CD4-positive, alpha-beta T cell treated with Interleukin-12 subunit alpha and Interleukin-12 subunit beta, for 1 hour (primary cell): ENCODE measurements at places on chromosomes 6 and 20.

GRCh38 chr6:152300517-152300916, 336.6 kb downstream of the SYNE1 start:
- DNase-seq: peak; percentile 10

DNA sequence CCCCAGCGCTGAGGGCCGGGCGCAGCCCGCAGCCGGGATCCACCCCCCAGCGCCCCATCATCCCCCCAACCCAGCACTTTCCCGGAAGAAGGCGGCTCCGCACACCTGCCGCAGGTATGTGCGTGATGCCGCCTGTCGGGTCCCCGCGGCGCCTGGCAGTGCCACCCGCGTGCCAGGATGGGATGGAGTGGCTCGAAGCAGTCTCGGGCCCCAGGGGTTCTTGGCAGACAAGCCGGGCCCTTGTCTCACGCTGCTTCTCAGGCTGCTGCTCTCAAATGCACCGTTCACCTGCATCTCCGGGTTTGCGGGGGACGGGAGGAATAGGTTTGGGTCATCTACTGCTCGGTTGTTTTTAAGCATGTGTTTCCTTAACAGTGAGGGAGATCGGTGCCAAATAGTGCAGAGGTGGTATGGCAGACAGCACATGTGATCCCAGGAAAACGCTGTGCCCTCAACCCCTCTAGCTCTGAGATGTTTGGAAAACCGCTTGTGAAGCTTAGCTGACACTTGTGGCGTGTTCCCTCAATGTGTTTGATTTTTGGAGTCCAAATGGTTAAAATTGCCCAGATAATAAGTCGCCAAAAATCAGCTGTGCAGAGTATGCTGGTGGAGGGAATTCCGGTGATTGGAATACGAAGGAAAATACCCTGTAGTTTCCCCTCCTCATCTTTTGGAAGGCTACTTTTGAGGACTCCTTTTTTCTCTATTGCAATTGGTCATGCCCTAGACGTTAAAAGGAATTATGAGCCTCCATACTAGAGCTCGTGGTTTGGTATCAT, 926 bp downstream of the MYLIP start:
- DNase-seq: no peak

- DNase-seq: no peak
Observed at GRCh38 chr6:138522611-138523010, 23.3 kb upstream of the NHSL1 start.

GRCh38 chr20:52828199-52828598, 144.0 kb upstream of the TSHZ2 start:
- no peak for DNase-seq

DNA sequence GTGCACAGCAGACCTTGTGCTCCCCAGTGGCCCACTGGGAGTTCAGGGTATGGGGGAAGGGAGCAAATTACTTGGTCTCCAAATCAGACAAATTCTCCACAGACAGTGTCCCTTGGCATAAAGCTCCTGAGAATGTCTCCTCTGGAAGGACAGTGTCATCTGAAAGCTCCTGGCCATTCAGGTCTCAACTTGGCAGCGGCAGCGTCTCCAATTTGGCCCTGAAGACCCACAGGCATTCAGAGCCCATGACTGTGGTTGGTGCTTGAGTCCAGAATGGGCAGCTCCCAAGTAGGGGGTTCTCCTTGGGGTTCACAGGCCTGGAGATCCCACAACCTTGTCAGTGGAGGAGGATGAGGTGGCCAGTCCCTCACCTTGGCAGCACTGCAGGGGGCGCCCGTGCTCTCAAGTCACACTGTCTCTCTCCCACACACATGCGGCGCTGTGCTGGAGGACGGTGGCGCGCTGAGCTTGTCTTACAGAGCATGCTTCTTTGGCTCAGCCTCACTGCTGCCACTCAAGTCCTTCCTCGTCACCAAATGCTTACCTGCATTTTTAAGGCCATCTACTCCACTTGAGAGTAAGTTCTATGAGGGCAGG, 20.7 kb downstream of the DYNLRB1 start:
- DNase-seq: peak; percentile 50

DNA sequence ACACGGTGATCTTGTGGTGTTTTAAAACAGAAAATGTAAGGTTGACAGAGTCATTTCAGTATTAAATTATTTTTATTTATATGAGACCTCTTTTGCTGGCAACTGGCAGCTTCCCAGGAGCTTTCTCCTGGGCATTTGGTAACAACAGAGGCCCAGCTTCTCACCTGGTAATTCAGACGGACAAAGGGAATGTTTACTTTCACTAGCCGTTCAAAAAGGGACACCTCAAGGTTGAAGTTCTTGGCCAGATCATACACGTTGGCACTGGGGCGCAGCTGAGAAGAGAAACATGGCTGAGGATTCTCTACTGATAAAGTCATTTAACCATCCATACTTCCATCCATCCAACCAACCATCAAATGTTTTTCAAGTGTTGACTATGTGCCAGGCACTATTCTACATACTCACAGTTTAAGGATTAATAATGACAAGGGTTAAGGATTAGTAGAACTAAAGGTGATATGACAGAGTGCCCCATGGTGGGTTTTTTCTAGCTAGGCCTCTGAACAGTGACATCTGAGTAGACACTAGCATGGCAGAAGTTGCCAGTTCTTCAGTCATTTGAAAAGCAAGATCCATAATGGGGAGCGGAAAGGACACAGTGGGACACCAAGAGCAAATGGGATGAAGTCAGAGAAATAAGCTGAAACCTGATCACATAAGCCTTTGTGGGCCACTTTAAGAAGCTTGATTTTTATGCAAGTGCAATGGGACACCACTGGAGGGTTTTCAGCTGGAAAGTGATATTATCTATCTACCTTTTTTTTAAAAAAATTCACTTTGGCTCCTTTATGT, 25.1 kb downstream of the ZNFX1 start:
- DNase-seq: no peak

DNA sequence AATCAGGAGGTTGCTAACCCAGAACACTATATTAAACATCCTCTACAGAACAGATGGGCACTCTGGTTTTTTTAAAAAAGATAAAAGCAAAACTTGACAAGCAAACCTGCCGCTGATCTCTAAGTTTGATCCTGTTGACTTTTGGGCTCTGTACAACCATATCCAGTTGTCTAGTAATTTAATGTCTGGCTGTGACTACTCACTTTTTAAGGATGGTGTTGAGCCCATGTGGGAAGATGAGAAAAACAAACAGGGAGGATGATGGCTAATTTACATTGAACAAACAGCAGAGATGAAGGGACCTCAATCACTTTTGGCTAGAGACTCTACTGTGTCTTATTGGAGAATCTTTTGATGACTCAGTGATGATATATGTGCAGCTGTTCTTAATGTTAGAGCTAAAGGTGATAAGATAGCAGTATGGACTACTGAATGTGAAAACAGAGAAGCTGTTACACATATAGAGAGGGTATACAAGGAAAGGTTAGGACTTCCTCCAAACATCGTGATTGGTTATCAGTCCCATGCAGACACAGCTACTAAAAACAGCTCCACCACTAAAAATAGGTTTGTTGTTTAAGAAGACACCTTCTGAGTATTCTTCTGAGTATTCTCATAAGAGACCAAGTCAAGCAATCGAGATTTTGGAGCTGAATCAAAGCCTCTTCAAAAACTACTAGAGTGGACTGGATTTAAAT, 201.2 kb upstream of the SHLD1 start:
- DNase-seq: no peak

- DNase-seq: no peak
Observed at GRCh38 chr6:17580518-17581048, 19.5 kb upstream of the FAM8A1 start.

DNA sequence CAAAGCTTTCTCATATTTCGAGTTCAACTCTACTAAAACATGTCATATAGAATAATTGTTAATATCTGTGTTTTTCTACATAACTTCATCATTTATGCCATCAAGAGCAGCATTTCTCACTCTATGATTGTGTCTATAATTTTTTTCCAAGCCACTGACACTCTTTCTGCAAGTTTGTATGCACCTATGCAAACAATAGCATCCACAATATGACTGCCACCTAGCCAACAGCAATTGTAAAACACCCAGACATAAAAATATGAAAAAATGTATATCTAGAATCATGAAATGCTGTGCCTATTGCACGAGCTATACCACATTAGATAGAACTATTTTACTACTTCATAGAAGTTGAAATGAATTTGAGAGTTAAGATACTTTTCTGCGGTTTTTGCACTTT, 286.5 kb upstream of the MARCKS start:
- DNase-seq: no peak

DNA sequence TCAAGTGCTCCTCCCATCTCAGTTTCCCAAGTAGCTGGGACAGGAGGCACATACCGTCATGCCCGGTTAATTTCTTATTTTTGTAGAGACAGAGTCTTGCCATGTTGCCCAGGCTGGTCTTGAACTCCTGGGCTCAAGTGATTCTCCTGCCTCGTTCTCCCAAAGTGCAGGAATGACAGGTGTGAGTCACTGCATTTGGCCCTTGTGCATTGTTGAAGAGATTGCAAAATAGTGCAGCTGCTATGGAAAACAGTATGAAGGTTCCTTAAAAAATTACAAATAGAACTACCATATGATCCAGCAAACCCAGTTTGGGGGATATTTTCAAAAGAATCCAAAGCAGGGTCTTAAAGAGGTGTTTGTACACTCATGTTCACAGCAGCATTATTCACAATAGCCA, 69.1 kb downstream of the GJA10 start:
- no peak for DNase-seq

- DNase-seq: no peak
Observed at GRCh38 chr6:6972456-6972855, 135.3 kb upstream of the RREB1 start.

DNA sequence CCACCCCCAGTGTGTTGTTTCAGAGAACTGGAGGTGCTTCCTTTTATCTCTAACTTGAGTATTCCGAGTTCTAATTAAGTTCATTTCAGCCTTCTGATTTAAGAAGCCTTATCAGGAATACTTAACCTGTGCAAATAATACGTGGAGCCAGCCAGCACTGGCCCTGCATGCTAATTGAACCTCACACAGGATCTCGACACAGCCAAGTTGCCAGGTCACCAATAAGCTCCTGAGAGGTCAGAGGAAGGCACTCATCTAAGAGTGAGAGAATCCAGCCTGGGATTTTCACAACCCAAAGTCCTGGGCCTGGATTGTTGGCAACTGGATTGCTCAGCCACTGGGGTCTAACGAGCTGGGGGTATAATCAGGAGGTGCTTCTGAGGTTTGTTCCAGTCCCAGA, 157.7 kb upstream of the LRFN2 start:
- no peak for DNase-seq

GRCh38 chr6:91341473-91341872, 754.6 kb upstream of the MAP3K7 start:
- no peak for DNase-seq

- DNase-seq: peak; percentile 21
Observed at GRCh38 chr20:840858-841567, 7.5 kb downstream of the FAM110A start.

DNA sequence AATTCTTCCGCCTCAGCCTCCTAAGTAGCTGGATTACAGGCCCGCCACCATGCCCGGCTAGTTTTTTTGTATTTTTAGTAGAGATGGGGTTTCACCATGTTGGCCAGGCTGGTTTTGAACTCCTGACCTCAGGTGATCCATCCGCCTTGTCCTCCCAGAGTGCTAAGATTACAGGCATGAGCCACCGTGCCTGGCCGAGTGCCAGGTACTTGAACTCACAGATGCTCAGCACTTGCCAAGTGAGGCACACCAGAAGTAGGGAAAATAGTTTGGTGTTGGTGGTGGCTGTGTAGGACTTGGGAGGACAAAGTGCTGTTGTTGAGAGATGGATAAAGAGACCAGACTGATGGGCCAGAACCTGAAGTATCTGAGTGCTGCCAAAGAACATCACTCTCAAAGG, 40.0 kb upstream of the MBOAT1 start:
- DNase-seq: no peak

- DNase-seq: no peak
Observed at GRCh38 chr20:50562262-50562701, 52.1 kb downstream of the PTPN1 start.

- no peak for DNase-seq
Observed at GRCh38 chr6:49551078-49551865, 804 bp downstream of the C6orf141 start.

DNA sequence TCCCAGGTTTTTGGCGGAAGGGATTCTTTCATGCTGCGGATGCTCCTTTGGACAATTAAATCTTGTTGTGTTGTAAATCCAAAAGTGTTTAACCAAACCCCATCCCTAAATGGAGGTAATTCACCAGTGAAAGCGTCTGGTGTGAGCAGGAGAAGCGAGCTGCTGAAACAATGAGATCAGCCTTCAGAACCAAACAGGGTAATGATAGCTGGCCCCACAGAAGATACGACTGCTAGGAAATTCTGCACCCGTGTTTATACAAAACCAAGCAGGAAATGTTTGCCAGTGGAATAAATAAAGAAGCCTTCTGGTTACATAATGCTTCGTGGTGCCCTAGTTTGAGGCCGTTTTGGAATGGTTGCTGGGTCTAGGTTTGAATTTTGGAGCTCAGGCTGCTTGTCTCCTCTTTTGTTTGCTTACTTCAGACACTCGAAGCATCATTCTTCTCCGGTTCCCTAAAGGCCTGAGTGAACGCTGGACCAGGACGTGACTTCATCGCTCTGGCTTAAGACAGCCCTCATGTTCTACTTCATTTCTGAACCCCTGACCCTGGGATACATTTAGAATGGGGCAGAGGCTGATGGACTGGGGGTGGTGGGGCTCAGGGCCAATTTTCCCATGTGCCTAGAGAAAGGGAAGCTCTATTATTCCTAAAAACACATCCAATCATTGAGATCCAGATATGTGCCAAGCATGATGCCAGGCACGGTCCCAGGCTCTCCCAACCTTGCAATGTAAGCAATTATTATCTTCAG, 61.6 kb upstream of the JAG1 start:
- DNase-seq: no peak

DNA sequence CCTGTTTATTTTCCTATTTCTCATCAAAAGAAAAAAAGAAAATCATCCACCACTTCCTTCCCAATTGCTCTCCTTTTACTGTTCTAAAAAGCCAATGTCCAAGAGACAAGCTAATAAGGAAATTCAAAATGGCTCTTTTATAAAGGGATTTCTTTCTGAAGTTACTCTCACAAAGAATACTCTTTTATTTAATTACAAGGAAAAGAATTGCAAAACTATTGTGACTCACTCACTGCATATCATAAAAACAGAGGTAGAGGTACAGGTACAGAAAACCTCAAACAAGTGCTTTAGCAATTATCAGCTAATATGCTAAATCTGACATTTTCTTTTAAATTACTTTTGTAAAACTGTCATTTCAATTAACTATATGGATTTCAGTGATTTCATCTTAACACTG, 18.1 kb downstream of the DEK start:
- DNase-seq: no peak

- no peak for DNase-seq
Observed at GRCh38 chr6:5123296-5124143, 38.4 kb downstream of the PPP1R3G start.
